Lung microvascular endothelial cell (primary cell): ENCODE measurements at places on chromosomes 4 and X. TPM values are rescaled to one million over a fixed set of nuclear protein-coding genes. Genes with fewer than 3 reads are reported as not detected.

DNA sequence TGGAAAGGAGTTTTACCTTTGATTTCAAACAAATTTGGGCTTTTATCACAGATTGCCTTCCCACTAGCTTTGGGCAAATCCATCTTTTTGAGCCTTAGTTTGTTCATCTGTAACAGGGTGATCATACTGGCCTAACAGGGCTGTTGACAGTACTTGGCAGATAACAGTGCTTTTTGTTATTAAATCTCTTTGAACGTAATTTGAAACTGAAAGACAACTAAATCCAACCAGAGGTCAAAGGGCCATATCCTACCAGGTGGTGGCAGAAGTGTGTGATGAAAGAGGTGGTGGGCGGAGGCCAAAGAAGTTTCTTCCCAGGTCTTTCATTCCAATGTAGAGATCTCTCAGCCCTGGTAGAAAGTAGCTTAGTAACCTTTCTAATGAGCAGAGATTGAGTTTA lies 35.2 kb upstream of the TADA2B start:
- DNase-seq: no peak

GRCh38 chr4:184424993-184425758 lies 49.2 kb downstream of the IRF2 start:
- DNase-seq: no peak

DNA sequence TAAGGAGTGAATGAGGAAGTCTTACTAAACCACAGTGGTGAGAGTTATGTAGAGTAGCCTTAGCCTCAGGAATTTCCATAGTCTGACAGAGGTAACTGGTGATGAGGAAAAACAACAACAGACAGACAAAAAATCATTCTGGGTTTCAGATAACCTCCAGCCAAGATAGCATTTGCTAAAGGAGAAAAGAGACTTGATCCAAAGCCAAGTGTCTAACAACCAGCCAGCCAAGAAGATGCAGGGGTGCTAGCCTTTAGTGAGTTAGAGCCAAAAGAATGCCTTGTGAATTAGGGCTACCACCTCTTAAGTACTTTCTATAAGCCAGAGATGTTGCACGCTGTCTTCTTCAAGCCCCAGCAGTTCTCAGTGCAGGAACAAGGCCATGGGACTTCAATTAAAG lies 478.0 kb upstream of the CPEB2 start:
- DNase-seq: no peak

Gene RAB9B
- total RNA-seq: 0.60 and 0.65 TPM in 2 replicates

GRCh38 chrX:150377005-150377404 lies 13.9 kb downstream of the MAMLD1 start:
- DNase-seq: no peak
